ENCODE measurements at places on chromosomes 7 and 10. TPM values are rescaled to one million over a fixed set of nuclear protein-coding genes. Genes with fewer than 3 reads are reported as not detected.

Gene ACTR3C
- total RNA-seq, result 4.7 TPM

Gene PTPRE
- total RNA-seq, result 240 TPM

Gene FXYD4
- not detected for total RNA-seq

Gene AASS
- 15.9 TPM for total RNA-seq

Gene PSD
- total RNA-seq, result 0.26 TPM

Gene MRC1
- 250 TPM for total RNA-seq

Gene COL28A1
- not detected for total RNA-seq

Gene ASIC3
- total RNA-seq, result under 0.01 TPM

Gene ZNF365
- not detected for total RNA-seq

Gene SCIN
- 0.13 TPM for total RNA-seq

Gene ZNF438
- 2.9 TPM for total RNA-seq

DNA sequence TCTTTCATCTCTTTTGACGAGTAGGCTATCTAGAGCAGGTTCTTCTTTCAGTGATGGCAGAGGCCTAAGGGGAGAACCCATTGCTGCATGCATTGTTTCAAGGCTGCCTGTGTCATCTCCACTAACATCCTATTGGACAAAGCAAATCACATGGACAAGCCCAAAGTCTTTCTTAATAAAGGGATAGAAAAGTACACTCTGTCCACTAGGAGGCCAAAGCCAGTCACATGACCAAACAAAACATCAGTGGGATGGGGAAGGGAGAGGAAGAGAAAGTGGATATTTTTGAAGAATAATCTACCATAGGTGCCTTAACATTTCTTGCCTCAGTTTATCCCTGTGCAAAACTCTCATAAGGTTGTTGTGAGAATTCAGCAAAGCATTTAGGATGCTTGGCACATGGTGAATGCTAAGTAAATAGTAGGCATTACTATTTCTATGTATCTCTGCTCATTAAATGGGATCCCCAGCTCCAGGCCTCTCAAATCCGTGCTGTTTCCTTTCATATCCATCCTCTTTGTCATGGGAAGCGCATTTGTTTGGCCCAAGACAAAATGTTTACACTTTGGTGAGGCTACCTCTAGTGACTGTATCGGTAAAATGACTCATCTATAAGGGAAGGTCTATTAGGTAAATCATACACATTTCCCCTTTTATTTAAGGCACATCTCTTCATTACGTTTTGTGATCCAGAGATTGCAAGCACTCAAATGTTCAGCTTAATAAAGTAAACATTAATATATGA lies 16.7 kb upstream of the CADPS2 start:
- no peak for DNase-seq

DNA sequence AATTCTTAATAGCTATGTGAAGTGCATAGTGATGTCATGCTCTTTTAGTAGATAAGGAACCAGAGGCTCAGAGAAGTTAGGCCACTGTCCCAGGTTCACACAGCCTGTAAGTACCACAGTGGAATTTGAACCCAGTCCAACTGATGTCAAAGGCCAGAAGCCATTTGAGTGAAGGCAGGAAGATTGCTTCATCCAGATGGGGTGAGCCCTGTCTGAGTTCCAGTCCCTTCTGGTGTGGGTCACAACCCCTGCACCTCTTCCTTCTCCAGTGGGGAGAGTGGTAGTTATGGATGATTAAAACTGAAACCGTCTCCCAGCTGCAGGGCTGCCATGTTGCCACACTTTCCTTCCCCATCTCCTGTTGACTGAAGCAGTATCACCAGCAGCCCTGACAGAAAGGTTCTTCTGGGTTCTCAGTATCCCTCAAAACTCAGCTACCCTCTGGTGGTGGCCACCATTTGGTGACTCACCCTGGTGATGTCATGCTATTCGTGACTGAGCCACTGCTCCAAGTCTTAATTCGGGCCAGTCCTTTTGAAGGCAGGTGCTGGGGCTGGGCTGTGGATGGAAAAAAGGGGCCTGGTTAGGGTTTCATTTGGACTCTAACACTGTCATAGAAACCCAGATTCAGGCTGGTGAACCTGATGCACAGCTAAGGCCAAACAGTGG lies 1.5 kb upstream of the C10orf95 start:
- DNase-seq, result no peak

DNA sequence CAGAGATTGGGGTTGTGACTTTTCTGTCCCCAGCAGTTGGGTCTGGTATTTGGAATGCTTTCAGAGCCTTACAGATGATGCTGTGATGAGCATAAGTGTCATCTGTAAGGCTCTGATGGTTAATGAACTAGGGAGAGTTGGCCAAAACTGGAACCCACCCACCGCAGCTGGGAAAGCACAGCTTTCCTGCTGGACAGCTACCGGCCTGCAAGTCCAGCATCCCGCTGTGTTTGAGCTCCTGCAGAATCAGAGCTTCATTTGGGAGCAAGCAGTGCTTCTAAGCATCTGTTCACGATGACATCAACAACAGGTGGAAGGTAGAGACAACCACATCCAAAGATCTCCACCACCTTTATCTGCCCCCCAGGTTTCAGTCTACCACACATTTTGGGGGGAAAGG lies 11.7 kb downstream of the UCN3 start:
- DNase-seq, result no peak

- no peak for DNase-seq
These were observed 244.2 kb upstream of the YAE1 start for GRCh38 chr7:39321909-39322498.

DNA sequence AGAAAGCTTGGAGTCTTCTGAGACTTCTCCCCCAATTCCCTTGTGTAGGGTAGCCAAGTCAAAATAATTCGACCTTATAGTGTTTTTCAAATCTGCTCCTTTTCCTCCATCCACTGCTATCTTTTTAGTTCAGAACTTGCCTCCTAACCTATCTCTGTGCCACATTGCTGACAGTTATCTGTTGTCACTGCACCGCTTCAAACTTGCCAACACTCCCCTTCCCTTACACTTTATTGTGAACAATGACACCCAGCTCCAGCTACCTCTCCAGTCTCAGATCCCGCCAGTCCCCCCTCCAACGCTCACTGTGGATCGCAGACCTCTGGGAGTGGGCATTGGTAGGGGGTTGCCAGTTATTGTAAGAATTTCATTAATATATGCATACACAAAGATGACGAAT lies 16.3 kb upstream of the HPS1 start:
- DNase-seq, result no peak

DNA sequence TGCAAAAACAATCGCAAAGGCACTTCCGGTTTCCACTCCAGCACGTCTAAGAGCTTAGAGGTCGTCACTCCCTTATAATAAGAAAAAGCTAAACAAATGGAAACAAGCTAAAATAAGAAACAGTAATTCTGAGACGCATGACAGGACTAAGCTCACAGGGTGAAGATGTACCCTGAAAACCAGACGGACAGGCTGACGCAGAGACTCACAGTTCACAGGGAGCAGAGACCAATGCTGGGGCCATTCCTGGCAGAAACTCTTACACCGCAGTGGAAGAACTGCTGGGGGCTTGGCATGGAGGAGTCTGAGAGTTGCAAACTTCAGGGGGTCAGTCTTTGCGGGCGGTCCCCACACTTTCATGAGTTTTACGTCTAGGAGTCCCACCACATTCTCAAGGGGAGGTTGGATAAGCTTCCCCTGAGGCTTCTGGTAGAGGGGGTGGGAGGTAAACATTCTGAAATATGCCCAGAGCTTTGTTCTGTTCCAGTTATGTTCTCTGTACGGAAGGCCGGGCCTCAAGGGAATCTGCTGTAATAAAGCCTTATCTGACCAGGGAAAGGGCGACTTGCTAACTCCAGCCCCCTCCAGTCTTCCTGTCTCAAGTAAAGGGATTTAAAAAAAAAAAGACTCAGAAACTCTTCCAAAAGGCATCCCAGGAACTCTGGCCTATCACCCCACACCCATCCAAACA lies 47.8 kb downstream of the BRI3 start:
- DNase-seq, result no peak

GRCh38 chr10:114281461-114281860 lies 42.4 kb downstream of the VWA2 start:
- no peak for DNase-seq

GRCh38 chr7:110043519-110043918 lies 1047.4 kb upstream of the LRRN3 start:
- no peak for DNase-seq

GRCh38 chr10:109103278-109103677 lies 820.0 kb downstream of the XPNPEP1 start:
- no peak for DNase-seq

DNA sequence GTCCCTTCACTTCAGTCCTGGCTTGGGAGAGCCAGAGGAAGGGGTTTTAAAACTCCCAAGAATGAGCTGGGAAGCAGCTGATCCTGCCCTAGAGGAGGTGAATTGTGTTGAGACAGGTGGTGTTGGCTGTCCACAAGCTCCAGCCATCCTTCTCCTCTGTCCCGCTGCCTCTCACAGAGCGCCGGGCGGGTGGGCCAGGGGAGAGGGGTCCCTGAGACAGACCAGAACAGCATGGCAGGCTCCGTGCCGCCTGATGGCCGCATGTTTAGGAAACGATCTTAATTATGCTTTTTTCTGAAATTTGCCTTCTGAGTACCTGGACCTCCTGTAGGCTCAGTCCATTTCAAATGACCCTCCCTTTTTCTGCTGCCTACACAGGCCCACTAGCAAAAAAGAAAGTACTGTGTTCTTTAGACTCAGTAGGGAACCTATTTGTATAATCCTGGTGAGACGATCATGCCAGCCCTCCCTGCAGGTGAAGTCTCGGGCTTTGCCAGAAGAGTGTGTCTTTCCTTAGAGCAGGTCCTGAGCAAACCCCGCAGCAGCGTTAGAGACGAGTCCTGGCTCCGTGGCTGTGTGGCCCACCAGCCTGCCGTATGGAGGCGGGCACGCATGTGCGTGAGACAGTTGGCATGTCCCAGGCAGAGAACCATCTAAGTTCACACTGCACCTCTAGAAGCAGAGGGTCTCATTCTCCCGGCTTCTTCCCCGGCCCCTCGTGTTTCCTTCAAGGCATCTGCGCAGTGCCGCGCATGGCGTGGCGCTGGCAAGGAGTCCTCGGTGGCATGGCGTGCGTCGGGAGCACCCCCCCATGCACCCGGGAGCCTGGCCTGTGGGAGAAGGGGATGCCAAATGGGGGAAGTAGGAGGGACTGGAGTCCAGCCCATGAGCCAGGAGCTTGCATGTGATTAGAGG lies 26.3 kb upstream of the PWWP2B start:
- no peak for DNase-seq

DNA sequence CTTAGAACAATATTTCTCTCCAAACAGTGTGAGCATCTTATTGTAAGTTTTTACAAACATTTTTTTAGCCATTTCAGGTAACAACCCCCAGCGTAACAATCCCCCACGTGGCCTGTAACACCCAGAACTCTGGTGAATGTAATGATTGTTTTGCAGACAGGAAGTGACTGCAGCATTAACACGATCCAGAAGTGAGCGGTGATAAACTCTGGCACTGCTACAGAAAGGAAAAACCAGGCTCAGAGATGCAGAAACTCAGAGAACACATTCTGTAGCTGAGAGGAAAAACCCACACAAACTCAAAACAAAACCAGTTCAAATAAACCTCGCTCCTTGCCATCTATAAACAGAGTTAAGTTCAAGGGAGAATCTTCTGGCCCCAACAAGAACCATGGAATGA lies 285.7 kb downstream of the FGFR2 start:
- DNase-seq, result no peak

- DNase-seq, result peak; percentile 74
These were observed 127.0 kb upstream of the JCAD start for GRCh38 chr10:30186371-30186875.

DNA sequence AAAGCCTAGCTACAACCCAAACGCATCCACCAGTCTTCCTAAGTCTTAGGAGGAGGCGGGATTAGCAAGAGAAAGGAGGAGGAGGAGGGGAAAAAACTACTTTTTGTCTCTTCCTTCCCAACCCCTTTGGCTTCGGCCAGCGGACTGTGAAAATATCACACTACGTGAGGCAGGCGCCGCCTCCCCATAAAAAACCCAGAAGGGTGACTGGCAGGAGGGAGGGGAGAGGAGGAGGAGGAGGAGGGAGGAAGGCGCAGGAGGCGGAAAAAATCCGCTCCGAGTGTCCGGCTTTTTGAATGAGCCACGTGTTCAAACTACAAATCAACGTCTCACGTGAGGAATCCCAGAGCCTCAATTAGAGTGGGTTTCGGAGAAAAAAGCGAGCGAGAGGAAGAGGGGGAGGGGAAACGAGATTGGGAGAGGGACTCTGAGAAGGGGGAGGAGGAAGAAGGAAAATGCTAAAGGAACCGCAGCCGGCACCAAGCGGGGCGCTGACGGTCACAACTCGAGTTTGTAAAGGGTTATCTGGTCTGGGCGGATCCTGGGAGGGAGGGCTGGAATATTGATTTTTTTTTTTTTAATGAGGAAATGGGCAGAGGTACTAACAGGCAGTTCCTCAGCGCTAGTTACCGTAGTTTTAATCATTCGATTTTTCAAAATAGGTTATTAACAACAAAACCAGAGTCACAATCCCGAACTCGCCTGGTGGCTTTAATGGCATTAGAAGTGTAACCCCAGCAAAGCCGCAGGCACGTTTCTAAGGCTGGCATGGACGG lies at the start of gene IGF2BP3:
IGF2BP3 (minus strand) TSS at position 162 of the 776 bp plus-strand sequence. CDS start 381 bp downstream, outside the sequence.
- DNase-seq, result no peak

- no peak for DNase-seq
These were observed 96.8 kb downstream of the RAB18 start for GRCh38 chr10:27600930-27601329.

DNA sequence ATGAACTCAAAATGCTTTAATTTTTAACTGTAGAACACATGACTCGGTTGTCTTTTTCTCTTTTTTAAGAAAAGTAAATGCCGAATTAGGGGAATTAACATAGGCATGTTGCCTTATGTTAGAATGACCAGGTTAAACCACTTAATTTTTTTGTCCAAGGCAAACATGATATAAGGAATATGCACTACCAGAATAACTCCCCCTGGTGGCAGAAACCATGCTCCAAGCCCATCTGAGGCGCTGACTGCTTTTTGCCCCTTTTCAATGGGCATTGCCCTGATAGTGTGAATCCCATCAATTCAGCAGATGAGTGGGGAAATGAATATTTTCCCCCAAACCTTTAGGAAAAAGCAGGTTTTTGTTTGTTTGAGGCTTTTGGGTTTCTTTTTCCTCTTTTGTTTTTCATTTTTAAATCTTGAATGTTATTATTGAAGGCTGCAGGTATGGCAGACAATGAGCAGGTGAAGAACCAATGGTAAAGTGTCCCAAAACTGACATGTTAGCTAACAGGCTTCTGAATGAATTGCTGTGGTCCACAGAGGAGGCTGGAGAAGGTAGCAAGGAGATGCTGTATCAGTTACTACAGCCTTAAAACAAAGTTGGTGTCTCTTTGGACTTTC lies 284.3 kb downstream of the SORCS3 start:
- no peak for DNase-seq

DNA sequence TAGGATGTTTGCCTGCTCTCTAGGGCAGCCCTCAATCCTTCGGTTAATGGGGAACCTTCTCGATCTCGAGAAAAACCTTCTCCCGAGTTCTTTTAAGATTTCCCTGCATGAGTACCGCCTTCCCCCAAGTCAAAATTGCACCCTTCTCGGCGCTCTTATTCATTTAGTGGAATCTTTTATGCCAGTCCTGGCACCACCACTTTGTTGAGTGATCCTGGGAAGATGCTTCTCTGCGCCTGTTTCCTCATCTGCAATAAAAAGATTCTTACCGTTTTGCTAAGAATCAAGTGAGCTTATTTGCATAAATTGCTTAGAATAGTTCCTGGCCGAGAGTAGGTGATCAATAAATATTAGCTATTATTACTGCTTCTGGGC lies 697 bp downstream of the ARPC1A start:
- DNase-seq, result no peak

- DNase-seq, result no peak
These were observed 31.1 kb downstream of the ZWINT start for GRCh38 chr10:56329961-56330360.
